ENCODE measurements at places on chromosomes 6 and 20. TPM values are rescaled to one million over a fixed set of nuclear protein-coding genes. Genes with fewer than 3 reads are reported as not detected.

DNA sequence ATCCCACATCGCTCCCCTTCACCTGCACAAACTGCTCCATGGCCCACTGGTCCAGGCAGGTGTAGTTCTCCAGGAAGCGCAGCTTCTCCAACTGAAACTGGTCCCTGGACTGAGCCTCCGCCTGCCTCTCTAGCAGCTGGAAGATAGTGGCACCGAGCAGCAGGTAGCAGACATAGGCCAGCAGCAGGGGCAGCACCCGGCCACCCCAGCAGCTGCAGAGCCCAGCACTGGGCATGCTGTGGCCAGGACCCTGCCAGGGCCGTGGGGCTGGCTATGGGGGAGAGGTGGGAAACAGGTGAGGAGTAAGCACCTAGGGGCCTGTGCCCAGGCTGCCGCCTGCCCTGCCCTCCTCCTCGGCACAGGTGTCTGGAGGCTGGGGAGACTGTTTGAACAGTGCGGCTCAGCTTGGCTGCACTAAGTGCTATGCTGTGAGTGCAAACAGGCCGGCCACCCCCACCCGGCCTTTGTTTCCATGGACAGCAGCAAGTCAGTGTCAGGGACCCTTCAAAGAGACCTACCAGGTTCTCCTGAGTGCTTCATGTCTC, at the start of gene KCNK16:
TSS of gene KCNK16 (minus strand) at position 397 of the 545 bp plus-strand sequence. CDS start at position 235, 162 bp downstream.
- no peak for DNase-seq

DNA sequence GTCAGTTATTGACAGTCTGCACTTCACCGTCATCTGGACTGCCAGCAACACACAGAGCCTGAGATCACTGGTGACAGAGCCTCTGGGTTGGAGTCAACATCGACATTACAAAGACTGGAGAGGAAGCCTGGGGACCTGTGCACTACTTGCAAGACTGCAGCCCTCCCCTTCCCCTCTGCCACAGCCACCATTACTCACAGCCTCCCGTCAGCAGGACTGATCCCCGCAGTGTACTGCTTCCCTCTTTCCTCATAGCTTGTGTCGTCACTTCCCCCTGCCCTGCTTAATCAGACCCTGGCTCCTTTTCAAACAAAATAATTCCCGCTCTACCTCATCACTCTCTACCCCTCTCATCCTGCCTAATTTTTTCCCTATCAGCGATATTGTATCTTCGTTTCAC, 235.5 kb upstream of the KCNQ5 start:
- DNase-seq = no peak

- no peak for DNase-seq
These were observed 3.2 kb upstream of the SDHAF4 start for GRCh38 chr6:70563530-70563929.

DNA sequence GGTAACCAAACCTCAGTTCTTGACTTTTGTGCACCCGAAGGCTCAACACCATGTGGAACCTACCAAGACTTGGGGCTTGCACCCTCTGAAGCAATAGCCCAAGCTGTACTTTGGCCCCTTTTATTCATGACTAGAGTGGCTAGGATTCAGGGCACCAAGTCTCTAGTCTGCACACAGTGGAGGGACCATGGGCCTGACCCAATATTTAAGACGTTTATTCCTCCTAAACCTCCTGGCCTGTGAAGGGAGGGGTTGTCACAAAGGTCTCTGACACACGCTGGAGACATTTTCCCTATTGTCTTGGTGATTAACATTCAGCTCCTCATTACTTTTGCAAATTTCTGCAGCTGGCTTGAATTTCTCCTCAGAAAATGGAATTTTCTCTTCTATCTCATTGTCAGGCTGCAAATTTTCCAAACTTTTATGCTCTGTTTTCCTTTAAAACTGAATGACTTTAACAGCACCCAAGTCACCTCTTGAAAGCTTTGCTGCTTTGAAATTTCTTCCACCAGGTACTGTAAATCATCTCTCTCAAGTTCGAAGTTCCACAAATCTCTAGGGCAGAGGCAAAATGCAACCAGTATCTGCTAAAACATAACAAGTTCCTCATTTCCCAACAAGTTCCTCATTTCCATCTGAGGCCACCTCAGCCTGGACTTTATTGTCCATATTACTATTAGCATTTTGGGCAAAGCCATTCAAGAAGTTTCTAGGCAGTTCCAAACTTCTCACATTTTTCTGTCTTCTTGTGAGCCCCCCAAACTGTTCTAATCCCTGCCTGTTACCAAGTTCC, 481.4 kb upstream of the BTBD3 start:
- DNase-seq = no peak

NKAPL gene
- total RNA-seq = 6.3 TPM
